ENCODE measurements at places on chromosomes 5 and 9. TPM values are rescaled to one million over a fixed set of nuclear protein-coding genes. Genes with fewer than 3 reads are reported as not detected.

The IFNK gene
- total RNA-seq: not detected

The RIGI gene
- 13.7 TPM for total RNA-seq

The SIT1 gene
- total RNA-seq: 0.39 TPM

The WWC1 gene
- 1.1 TPM for total RNA-seq

The FCN2 gene
- total RNA-seq: not detected

The CEP72 gene
- 2.2 TPM for total RNA-seq

The SMIM33 gene
- total RNA-seq: not detected

The G3BP1 gene
- total RNA-seq: 172 TPM

The GFRA3 gene
- total RNA-seq: not detected

The PTGR1 gene
- 116 TPM for total RNA-seq

The PIP5K1B gene
- not detected for total RNA-seq

The PMPCA gene
- total RNA-seq: 37.2 TPM

The TGFBI gene
- 1,753 TPM for total RNA-seq

The IFNE gene
- total RNA-seq: 6.8 TPM

The C7 gene
- not detected for total RNA-seq

The PCDHB8 gene
- total RNA-seq: 0.52 TPM

The SHROOM1 gene
- total RNA-seq: 6.7 TPM

The TMOD1 gene
- total RNA-seq: 0.65 TPM

The ETF1 gene
- total RNA-seq: 120 TPM

The ALDOB gene
- total RNA-seq: not detected

The CAMK2A gene
- 0.86 TPM for total RNA-seq

The GDA gene
- total RNA-seq: not detected

The PTGES gene
- total RNA-seq: 27.6 TPM

The TAF11L14 gene
- total RNA-seq: not detected

The SUSD3 gene
- total RNA-seq: 7.2 TPM

The C9orf153 gene
- 0.91 TPM for total RNA-seq

The ASS1 gene
- total RNA-seq: 215 TPM

The CBY3 gene
- total RNA-seq: not detected

The NOXA1 gene
- 0.39 TPM for total RNA-seq

The GAPT gene
- total RNA-seq: not detected

The ACTL7A gene
- not detected for total RNA-seq

The QRFP gene
- not detected for total RNA-seq

The PRLR gene
- 1.6 TPM for total RNA-seq

The AQP3 gene
- total RNA-seq: 2.4 TPM

The TEX48 gene
- total RNA-seq: not detected

The IQGAP2 gene
- total RNA-seq: not detected

The SNCB gene
- not detected for total RNA-seq

The LPAR1 gene
- 263 TPM for total RNA-seq

The LCN15 gene
- total RNA-seq: not detected

All from articular chondrocyte of knee joint (primary cell).